Cortex of kidney (tissue), 1 donor: ENCODE measurements at places on chromosomes 6 and 20.

- DNase-seq: no peak
Measured at GRCh38 chr6:151330130-151330696, 61.1 kb downstream of the ZBTB2 start.

- no peak for DNase-seq
Measured at GRCh38 chr20:3691897-3692296, 10.1 kb upstream of the ADAM33 start.

DNA sequence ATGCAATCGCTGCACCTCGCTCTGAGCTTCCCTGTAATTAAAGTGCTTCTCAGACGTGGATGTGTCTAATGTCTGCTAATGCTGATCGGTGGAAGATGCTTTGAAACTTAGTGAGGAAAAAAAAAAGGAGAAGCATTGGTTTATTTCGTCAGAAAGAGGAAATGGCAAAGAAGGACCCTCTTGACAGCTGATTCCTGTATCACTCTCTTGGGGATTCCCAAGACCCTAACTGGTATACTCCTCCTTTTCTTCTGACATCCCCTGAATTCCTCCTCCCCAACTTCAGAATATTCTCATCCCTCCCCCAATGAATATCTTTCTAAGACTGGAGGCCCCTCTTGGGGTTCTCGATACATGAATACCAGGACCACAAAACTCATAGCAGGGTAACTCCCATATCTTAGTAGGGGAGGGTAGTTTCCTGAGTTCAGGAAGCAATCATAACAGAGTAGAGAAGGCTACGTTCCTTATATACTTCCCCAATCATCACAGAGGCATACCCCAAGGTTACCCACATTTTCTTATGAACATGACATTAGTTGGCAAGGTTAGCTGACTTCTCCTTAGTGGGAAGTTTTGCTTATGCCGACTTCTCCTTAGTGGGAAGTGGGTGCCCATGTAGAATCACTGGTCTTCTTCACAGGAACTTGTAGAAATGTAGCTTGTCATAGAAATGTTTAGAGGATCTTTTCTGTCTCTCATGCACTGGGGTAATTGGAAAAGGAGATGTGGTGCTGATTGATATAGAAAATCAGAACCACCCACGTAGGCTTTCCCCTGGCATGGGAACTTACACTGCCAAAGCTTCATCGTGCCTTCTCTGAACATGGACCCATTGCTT lies 63.8 kb upstream of the ATXN1 start:
- DNase-seq: no peak

GRCh38 chr20:21237956-21238799 lies 65.0 kb upstream of the XRN2 start:
- no peak for DNase-seq

- DNase-seq: no peak
Measured at GRCh38 chr6:95545686-95546085, 31.6 kb upstream of the MANEA start.

DNA sequence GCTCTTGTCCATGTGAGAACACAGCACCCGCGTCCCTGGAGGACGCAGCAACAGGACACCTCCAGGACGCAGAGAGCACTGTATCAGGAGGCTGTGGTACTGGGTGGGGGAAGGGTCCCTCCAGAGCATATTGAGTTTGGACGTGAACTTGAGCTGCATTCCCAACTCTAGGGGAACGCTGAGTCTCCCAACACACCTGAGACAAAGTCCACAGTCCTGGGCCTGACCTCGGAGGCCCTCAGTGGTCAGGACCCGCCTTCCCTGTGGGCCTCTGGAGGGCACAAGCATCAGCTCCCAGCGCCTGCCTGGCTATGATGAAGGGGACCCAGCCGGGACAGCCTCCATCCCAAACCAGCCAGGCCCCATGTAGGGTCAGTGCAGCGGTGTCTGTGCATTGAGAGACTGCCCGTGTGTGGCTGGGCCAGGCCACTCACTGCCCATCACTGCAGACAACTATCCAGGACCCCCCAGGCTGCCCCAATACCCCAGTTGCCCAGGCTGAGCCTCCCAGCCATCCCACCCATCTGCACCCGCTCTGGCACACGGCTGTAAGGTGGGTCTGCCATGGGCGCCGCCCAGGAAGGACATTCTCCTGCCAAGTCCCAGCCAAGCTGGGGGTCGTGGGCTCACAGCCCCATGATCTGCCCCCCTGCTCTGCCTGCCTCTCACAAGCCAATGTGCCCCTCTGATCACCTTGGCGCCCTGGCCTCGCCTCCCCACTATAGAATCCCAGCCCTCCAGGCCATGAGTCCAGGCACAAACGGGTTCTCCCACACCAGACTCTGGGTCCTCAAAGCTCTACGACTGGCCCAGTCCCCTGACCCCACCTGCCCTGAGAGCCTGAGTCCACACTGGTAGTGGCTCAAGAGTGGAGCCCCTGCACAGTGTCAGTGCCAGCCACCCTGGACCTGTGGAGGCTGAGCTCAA lies 115.7 kb downstream of the TAF4 start:
- no peak for DNase-seq

GRCh38 chr20:6663751-6664388 lies 103.6 kb upstream of the BMP2 start:
- no peak for DNase-seq

DNA sequence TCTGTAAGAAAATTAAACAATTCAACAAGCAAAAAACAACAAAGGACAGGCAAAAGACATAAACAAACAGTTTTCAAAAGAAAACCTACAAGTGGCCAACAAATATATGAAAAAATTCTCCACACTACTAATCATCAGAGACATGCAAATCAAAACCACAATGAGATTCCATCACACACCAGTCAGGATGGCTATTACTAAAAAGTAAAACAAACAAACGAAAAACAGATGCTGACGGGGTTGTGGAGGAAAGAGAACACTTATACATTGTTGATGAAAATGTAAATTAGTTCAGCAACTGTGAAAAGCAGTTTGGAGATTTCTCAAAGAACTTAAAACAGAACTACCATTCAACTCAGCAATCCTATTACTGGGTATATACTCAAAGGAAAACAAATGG lies 537.6 kb downstream of the HDGFL1 start:
- DNase-seq: no peak

- DNase-seq: no peak
Measured at GRCh38 chr20:37081717-37082289, 14.0 kb downstream of the RBL1 start.

- no peak for DNase-seq
Measured at GRCh38 chr6:85726206-85726605, 83.5 kb upstream of the SYNCRIP start.

- no peak for DNase-seq
Measured at GRCh38 chr6:21258665-21259064, 334.9 kb upstream of the SOX4 start.

GRCh38 chr6:80179695-80180094 lies 73.2 kb downstream of the BCKDHB start:
- no peak for DNase-seq

- no peak for DNase-seq
Measured at GRCh38 chr20:59777331-59777725, 156.1 kb downstream of the SYCP2 start.

- no peak for DNase-seq
Measured at GRCh38 chr20:46820682-46821081, 74.0 kb upstream of the EYA2 start.

- no peak for DNase-seq
Measured at GRCh38 chr6:100167585-100167984, 173.6 kb upstream of the MCHR2 start.

- DNase-seq: no peak
Measured at GRCh38 chr6:2952557-2953095, 18.7 kb downstream of the SERPINB6 start.

GRCh38 chr6:124033501-124033900 lies 229.8 kb downstream of the NKAIN2 start:
- DNase-seq: no peak

DNA sequence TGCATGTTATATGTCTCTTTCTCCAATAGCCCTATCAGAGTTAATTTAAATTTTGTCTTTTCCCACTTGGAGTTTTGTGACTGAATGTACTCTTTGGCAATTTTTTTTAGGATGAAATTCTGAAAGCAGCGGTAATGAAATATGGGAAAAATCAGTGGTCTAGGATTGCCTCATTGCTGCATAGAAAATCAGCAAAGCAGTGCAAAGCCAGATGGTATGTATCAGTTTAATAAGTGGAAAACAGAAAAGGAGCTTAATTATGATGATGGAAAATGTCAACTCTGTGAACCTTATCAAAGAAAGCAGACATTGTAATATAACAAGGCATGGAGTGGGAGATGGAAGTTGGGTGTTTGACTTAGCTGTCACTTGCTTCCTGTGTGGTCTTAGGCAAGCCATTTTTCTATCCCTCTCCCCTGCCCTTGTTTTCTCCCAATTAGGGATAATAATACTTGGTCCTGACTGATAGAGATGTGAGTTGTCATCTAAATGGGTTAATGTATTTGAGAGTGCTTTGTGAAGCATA lies 2.7 kb downstream of the CDC5L start:
- no peak for DNase-seq

DNA sequence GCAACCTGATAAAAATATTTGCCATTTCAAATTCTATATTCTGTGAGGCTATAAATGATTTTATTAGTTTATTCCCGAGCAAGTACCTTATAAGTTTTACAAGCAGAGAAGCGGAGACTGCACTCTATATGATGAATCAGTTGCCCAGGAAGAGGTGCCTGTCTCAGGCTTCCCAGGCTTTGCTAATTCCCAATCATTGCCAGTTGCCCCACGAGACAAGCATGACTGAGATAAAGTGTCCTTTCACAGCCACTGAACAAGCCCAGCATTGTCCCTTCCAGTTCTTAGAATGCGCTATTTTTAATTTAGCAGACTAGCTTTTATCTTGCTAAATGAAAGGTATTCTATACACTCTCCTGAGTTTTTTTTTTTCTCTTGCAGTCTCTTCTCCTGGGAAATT lies 260.7 kb downstream of the ALDH8A1 start:
- no peak for DNase-seq

- DNase-seq: no peak
Measured at GRCh38 chr6:43313813-43314212, 5.2 kb upstream of the CRIP3 start.

GRCh38 chr20:53080687-53080962 lies 108.5 kb downstream of the TSHZ2 start:
- no peak for DNase-seq

DNA sequence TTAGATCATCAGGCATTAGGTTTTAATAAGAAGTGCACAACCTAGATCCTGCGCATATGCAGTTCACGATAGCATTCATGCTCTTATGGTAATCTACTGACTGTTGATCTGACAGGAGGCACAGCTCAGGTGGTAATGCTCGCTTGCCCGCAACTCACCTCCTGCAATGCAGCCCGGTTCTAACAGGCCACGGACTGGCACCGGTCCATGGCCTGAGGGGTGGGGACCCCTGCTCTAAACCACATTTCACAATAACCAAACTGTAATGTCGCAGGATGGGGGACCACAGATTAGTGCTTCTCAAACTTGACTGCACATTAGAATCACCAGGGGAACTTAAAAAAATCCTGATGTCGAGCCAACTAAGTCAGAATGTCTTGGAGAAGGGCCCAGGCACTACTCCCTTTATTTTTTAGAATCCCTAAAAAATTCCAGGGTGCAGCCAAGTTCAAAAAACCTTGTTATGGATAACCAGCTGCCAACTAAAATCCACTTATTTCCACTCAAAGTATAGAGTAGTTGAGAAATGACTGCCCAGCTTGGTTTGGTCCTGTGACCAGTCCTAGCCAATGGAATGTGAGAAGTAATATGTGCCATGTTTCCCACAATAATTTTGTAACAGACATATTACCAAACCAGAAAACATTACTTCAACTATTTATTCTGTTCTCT lies 3.1 kb downstream of the SHPRH start:
- DNase-seq: no peak

DNA sequence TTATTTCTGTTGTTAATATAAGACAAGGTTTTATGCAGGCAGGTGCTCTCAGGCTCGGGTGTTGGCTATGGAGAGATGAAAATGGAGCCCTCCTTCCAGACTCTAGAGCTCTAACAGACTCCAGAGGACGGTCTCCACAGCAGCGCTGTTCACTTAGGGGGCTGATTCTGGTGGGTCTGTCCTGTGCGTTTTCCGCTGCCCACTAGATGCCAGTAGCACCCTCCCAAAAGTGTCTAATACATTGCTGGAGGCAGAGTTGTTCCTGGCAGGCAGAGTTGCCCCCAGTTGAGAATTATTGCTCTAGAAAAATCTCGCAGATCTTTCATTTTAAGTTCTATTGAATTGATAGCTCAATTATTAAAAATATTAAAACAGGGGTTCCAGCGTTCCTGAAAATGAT lies 109.9 kb downstream of the MAP3K4 start:
- no peak for DNase-seq

- no peak for DNase-seq
Measured at GRCh38 chr20:39105551-39105950, 143.4 kb downstream of the DHX35 start.

DNA sequence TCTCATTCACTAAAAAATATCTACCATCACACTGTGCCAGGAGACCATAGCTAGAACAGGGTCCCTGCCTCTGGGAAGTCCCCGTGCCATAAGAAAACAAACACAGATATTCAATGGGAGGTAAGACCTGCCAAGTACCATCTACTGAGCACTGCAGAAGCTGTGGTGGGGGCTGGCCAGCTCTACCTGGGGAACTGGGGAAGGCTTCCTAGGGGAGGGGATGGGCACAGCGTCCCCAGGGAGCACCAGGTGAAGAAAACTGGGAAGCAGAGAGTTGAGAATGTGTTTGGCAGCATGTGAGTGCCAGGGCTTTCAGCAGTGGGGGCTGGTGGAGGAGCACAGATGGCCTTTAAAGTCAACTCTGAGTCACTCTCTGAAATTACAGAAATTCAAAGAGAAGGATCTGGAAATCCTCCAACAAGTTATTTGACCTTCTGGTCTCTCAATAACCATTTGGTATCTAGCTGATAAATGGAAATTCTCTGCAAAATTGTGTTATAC lies 85.2 kb downstream of the SHLD1 start:
- DNase-seq: no peak

DNA sequence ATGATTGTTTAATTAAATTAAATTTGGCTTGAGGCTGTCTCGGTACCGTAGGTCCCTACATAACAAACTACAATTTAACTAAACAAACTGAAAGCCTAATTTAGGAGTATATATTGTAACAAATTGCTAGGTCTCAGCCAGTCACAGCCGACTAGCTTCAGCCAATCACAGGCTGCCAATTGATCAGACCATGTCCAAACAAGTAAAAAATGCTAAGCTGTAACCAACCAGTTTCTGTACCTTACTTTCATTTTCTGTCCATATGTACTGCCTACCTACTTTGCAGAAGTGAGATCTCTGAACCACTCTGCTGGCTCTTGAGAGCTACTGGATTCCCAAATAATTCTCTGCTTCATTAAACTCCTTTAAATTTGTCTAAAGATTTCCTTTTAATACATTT lies 648.0 kb upstream of the GJE1 start:
- no peak for DNase-seq

GRCh38 chr6:18712595-18712994 lies 325.4 kb downstream of the RNF144B start:
- no peak for DNase-seq

DNA sequence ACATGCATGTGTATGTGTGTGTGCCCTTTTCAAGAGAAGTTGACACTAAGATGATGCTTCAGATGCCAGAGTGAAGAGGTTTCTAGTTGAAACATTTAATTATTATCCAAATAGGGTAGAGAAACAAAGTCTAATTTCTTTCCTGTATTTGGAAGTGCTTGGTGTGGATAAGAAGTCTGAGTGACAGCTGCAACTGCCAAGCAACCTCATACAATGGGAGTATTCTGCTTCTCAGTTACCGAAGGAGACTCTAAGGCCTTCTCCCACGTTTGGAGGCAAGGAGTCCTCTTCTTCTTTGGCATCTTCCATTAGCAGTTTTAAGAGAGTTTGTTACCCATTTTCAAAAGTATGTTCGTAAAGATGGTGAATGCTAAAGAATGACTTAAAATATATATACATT lies 82.4 kb downstream of the HDGFL1 start:
- no peak for DNase-seq

GRCh38 chr6:52086741-52087140 lies 672 bp downstream of the PKHD1 start:
- DNase-seq: no peak
